Activated naive CD8-positive, alpha-beta T cell treated with anti-CD3 and anti-CD28 coated beads, Interleukin-2, amount 10 ng/mL, durations not matched to agents 7 days and 5 days (primary cell): ENCODE measurements at places on chromosomes 6 and 20.

- no peak for DNase-seq
These were observed 103.0 kb downstream of the ZNF217 start for GRCh38 chr20:53490620-53491019.

GRCh38 chr20:57277398-57278105, 11.1 kb upstream of the BMP7 start:
- no peak for DNase-seq

- DNase-seq: no peak
These were observed 21.9 kb upstream of the SH3BGRL2 start for GRCh38 chr6:79609225-79609595.

DNA sequence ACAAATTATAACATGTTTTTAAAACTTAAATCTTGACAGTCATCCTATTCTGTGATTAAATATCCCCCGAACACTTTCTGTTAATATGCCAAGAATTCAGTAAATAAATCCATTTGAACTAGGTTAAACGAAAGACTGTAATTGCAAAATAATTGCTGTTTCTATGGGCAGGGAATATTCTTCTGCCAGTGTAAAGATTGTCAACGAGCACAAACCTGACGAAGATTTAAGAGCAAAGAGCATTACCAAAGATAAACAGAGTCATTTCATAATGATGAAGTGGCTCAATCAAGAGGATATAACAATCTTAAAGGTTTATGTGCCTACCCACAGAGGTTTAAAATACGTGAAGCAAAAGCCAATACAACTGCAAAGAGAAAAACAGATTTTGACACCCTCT, 76.3 kb upstream of the ADGRG6 start:
- no peak for DNase-seq

DNA sequence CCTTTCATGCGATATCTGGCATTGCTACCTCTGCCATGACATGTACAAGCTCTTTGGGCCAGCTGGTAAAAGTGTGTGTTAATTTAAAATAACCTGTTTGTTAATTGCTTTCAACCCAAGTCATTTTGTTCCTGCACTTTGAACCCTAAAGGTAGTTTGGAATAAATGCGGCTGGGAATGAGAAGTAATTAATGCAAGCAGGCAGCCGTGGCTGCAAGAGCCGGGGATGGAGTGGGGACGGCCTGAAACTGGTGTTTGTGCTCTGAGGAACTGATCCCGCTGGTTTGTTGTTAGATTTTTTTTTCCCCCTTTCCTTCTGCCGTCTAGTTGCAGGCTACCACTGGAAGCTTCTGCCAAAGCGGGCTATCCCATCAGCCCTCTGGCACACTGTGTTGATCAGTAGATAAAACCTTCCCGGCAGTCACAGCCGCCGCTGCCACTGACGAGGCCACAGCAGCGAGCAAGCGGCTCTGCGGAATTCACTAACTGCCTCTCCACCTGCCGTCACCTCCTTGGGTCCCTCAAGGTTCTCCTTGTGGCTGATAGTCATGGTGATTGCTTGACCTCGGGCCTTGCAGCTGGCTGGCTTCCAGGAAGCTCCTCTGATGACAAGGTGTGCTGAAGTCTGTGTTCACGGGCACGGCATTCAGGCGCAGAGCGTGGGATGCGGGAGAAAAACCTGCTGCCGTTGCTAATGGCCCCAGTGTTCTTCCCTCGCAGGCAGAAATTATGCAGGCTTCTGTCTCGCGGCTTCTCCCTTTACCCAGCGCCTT, 315.9 kb downstream of the TFAP2A start:
- DNase-seq: no peak

DNA sequence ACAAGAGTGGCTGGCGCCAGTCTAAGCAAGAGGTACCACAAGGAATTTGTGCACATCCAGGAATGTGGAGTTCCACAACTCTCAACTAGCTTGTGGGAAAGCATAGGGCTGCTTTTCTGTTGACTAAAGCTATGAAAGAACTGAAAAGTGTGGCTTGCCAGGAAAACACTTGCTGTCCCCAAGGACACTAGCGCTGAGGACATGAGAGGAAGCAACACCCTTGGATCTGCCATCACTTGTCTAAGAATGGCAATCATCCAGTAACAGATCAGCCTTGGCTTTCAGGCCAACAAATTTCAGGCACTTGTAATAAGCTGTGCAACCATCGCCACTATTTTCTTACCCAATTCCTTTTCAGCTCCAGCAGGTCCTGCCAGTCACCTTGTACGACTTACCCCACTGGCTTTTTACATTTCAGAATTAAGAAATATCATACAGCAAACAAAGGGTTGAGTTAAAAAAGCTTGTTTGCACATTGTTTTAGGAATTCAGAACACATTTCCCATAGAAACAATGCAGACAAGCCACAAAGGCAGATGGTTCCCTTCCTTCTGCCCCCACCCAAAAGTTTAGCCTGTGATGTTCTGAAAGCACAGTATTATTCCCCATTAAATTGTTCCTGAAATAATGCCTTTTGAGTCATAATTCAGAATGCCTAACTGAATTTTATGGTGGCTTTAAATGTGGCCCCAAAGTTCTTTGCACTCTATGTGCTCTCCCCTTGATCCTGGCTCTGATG, 57.9 kb upstream of the SSTR4 start:
- DNase-seq: no peak
